Ascending aorta (tissue), 2 donors: ENCODE measurements at places on chromosomes 3 and 15.

GRCh38 chr15:84888639-84889038 is 4.2 kb downstream of the SLC28A1 start:
- DNase-seq = no peak

GRCh38 chr3:13013994-13014754 is 59.1 kb downstream of the IQSEC1 start:
- no peak for DNase-seq

- no peak for DNase-seq
These were observed 39.0 kb downstream of the U2SURP start for GRCh38 chr3:143040261-143040879.

- DNase-seq = no peak
These were observed 110.8 kb upstream of the NDN start for GRCh38 chr15:23797747-23798446.

DNA sequence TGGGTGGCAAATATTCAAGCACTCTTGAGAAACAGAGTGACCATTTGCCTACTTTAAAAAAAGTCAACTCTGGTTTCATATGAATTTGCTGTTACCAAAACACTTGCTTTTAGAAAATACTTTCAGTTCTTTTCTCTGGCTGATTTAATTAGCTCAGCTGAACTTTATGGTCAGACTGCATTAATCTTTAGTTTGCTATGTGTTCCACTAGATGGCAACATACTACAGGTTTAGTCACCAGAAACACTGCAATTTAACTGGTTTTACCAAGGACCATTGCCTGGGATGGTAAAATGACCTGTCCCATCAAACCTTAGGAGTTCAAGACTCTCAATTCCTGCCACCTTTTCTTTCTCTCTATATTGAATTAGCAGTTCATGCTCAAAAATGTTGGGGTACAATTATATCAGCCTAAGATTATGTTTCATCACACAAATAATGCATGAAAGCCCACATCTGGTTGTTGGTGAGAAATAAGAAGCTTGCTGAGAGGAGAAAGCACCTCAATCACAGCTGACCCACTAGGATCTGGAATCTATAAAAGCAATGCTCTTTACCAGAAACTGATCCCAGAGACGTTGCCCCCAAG is 14.2 kb downstream of the EIF4E3 start:
- no peak for DNase-seq

- DNase-seq = no peak
These were observed 75.5 kb downstream of the PEX5L start for GRCh38 chr3:179961071-179961702.
